H7 (cell line): ENCODE measurements at places on chromosomes 1 and 21.

- no peak for DNase-seq
Observed at GRCh38 chr1:201266774-201267173, 16.5 kb upstream of the PKP1 start.

GRCh38 chr1:50929376-50929958 lies 30.6 kb downstream of the FAF1 start:
- no peak for DNase-seq

- no peak for DNase-seq
Observed at GRCh38 chr1:168467452-168467851, 76.3 kb downstream of the XCL2 start.

DNA sequence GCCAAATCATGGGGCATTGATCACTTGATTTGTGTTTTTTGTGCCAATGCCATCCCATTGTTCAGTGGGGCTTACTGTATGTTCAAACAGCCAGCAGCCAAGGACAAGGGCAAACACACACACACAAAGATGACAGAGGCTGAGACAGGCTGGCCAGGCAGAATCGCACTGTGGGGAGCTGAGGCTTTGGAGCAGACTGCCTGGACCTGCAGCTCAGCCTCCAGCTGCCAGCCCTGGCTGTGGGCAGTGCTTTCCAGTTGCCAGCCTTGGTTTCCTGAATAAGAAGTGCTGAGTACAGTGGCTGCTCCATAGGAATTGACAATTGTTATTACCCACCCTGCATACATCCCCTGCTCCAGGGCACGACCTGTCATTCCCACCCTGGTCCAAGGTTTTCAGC lies 16.9 kb upstream of the PCP4 start:
- DNase-seq = no peak

GRCh38 chr1:212030936-212031528 lies 4.3 kb downstream of the INTS7 start:
- DNase-seq = no peak

DNA sequence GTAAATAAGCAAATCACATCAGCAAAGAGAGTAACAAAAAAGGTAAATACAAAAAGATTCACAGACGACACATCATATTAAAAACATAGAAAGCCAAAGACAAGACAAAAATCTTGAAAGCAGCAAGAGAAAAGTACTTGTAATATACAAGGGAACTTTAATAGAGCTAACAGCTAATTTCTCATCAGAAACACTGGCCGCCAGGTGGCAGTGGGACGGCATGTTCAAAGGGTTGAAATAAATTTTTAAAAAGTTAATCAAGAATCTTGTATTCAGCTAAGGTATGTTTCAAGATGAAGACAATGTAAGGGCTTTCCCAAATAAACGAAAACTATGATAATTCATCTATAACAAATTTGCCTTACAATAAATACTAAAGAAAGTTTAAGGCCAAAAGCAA lies 358.1 kb downstream of the LRRIQ3 start:
- DNase-seq = no peak
